ENCODE measurements at places on chromosomes 3 and 15.

- DNase-seq = no peak
Observed at GRCh38 chr3:54713455-54713854, 214.4 kb downstream of the LRTM1 start.

DNA sequence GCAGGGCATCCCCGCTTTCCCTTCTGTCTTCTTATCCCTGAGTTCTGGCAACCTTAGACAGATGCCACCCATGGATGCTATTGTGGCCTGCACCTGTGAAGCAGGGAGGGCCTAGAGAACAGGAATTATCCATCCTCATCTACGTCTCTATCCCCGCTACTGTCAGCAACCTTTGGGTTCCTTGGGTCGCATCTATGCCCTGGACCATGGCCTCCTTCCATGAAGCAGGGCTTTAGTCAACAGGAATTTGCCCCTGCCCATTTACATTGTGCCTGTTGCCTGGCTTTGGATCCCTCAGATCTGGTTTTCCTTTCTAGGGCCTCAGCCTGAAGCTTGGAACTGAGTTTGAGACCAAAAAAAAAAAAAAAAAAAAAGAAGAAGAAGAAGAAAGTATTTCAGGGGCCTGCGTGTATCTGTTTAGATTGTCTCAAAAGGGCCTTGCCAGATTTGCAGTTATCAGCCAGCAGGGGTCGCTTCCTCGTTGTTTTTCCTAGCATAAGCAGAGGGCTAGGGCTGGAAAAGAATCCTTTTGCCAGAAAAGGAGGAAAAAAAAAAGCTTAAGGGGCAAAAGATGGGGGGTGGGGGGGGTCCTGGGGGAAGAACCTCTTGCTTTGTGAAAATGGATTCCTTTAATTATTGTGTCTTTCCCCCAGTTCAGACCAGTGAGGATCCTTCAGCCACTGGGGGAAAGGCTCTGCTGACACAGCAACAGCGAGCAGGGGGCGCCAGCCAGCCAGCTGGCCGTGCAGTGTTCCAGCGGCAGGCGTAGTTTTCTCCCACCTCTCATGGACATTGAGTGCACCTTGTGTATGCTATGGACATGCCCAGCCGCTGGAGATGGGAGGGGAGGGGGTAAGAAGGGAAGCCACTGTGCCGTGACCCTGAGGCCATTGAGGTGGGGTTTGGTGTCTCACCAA lies 65.7 kb upstream of the ALDH1L1 start:
- DNase-seq = no peak

- DNase-seq = peak; percentile 37
Observed at GRCh38 chr15:65583701-65584100, 27.2 kb downstream of the INTS14 start.

- no peak for DNase-seq
Observed at GRCh38 chr3:106332884-106333283, 464.1 kb upstream of the CBLB start.

DNA sequence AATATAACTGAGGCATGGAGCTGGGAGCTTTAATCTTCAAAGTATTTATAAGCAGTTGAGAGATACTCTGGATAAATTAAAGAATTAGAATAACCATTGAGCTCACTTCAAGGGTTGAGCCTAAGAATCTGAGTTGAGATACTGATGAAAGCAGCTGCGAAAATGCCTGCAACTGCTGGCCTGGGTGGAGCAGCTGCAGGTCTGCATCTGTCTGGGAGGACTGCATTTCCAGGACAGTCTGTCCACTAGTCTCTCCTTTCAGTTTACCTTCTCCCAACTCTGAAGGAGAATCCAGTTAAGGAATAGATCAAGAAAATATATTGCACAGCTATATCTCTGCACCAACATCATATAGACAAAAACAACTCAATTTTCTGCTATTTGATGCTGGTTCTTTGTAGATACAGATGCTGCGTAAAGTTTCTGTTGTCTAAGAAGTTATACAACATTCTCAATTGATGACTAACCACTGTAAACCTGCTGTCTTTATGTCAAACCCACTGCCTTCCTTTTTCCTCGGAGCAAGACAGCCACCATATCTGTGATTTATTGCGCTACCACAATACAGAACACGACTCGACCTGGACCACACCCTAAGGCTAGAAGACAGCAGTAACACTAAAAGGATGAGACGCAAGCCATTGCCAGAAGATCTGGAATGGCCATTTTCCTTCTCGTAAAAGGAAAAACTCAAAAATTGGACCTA lies 245.1 kb downstream of the MAGI1 start:
- no peak for DNase-seq

DNA sequence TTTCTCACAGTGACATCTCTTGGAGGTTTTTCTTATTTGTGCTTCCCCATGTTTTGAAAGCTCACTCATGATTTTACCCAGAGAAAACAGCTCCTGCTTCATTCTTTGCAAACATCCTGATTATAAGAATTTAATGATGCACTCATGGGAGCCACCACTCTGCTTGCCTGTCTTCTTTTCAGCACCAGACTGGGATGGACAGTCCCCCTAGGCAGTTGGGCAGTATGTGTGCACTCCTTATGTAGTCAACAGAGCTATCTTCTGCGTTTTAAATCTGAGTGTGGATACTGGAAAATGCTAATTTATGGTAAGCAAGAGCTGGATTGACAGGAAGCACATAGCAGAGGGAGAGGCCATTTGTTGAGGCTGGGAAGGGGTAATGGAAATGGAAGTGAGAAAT lies 276.1 kb downstream of the AGBL1 start:
- DNase-seq = no peak

- no peak for DNase-seq
Observed at GRCh38 chr15:51401872-51402517, 60.5 kb downstream of the GLDN start.

DNA sequence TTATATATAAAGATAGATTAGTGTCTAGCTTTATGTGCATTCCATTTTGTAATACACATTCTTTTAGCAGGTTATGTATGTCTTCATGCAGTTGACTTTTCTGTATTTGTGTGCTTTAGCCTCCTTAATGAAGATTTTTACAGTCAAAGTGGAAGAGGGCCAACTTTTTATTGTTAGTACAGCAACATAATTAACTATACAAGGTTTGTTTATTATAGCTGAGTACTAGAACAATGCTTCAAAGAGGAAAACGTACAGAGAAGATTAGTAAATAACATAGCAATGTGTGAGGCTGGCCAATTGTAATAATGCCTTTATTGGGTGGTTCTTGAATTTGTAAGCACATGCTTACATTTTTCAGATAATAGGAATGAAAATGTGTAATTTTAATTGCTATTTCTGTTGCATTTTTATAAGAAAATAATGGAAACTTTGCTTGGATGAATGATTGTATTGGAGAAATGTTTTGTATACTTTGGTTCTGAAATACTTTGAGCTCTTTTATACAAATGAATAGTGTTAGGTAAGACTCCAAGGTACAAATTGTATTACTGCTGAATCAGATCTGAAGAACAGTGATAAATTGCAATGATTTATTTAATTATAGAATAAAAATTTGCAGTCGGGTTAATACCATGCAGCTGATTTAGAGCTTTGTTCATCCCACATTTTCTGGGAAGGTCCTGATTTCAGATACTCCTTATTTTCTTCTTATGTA lies 41.4 kb downstream of the UBE2E2 start:
- DNase-seq = no peak

DNA sequence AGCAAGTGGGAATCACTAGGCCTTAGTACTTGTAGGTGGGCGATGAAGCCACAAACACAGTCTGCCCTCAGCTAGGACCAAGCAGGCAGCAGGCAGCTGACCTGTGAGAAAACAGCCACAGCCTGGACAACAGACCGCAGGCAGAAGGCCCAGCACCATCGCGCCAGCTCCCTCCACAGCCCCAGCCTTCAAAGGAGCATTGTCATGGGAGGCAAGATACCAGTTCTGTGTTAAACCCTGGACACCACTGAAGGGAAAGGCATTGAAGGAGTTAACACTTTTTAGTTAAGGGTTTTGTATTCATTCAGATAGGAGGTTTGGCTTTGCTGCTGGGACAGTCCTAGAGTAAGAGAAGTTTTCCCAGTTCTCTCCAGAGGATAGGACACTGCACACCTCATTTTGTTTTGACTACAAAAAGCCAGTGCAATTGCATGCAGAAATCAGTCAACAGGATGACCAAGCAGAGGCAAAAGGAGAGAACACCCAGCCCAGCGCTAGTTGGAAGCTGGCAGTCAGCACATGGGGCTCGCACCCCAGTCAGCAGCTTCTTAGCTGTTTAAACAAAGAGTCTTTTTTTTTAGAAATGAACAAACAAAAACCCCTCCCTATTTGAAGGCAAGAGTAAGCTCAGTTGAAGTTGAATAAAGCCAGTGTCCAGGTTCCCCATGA lies 286.1 kb upstream of the TPM1 start:
- no peak for DNase-seq

DNA sequence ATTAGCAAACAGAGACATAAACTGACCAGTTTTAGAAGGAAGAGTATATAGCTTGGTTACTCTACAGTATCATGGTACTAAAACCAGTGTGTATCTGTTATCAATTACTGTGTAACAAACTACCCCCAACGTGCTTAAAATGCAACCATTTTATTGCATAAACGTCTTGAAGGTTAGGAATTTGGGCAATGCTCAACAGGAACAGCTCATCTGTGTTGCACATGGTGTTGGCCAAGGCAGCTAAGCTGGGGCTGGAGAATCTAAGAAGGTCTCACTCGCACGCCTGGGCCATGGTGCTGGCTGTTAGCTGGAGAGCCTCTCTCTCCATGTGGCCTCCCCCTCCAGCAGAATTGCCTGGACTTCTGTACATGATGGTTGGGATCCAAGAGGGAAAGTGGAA lies 81.2 kb upstream of the THBS1 start:
- no peak for DNase-seq

DNA sequence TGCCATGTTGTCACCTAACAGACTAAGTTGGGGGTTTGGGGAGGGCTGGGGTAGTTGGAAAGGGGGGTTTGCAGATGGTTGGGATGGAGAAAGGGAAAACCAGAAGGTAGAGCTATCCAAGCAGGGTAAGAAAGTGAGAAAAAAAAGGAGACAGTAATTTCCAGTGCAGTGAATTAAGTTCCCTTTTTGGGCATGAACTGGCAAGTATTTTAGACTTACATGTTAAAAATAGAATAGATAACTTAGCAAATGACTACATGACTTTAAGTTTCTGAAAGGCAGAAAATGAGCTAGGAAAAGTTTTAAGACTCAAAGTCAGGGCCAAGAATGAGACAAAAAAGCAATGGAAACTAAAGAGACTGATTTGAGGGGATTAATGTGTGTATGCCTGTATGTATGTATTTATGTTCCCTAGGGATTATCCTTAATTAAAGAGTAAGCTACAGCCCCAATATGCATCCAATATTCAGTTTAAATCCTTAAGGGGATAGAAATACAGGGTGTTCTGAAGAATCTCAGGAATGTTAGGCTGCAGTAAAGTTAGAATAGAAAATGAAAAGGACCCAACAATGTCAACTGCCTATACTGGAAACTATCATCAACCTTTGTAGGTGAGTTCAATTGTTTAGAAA lies 285.2 kb upstream of the MME start:
- no peak for DNase-seq

DNA sequence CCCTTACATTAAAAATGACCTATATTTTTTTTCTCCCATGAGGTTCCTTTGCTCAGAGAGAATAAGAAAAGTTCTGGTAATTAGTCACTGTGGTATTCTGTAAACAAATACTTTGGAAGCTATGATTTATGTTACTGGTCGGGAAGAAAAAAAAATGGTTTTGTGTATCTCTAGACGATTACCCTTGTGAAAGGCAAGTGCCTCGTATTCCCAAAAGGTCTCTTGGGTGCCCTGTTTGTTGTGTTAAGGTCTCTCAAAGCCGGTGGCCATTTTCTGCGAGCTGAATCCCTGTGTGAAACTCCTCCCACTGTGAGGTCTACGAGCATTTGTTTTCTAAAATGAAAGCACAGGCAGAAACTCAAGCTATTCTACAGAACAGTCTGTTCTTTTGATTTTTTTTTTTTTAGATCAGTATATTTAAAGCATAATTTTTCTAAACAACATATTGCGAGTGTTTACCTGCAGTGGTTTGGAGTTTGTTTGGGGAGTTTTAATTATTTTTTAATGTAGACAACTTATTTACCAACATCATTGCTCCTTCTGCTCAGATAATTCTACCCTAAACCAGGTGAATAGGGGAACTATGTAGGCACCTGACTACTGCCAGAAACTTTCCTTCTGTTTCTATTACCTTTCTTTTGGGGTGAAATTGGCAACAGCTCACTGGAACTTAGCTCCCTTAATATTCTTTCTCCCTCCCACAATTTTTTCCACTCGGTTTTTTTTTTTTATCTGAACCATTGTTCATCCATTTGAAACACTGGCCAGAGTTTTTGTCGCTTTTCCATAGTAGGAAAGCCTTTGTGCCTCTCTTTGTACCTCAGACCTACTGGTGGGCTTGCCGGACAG lies 44.0 kb downstream of the ZBTB38 start:
- DNase-seq = peak; percentile 58

DNA sequence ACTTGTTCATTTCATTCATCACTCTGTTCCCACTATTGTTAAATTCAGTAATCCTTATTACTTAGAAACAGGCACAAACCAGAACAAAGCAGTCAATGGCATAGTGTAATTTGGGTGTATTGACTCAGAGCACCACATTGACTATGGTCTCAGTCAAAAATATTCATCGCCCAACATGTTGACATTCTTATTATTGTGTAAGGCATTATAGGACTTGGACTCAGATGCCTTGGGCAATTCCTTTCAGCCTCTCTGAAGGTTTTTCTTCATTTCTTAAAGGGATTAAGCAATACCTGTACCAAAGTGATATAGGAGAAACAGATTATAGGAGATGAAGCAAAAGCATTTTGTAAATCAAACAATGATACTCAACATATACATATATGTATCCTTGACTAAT lies 114.7 kb upstream of the BHLHE40 start:
- no peak for DNase-seq

GRCh38 chr15:75230551-75231371 lies 27.4 kb upstream of the GOLGA6C start:
- DNase-seq = no peak

GRCh38 chr15:42575188-42576039 lies at the start of gene STARD9:
Gene STARD9, plus strand, starts transcription at chr15:42575606. Its CDS starts 110 bp downstream, at chr15:42575716.
- peak; percentile 92 for DNase-seq

DNA sequence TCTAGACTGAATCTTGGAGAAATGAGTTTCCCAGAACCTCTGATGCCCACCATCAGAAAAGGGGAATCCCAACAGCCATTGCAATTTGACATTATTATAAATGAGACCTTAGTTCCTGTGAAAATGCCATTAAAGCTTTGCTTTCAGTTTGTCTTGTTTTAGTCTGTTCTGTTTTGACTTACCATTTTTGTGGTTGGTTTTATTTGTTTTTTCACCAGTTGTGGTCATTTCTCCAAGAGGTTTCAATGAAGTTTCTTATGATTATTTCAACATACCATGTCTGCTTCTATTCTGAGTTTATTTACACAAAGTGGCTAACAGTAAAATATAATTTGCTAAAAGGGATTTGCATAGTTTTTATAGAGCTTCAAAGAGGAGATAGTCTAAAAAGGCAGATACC lies 175.0 kb upstream of the MCTP2 start:
- DNase-seq = no peak

DNA sequence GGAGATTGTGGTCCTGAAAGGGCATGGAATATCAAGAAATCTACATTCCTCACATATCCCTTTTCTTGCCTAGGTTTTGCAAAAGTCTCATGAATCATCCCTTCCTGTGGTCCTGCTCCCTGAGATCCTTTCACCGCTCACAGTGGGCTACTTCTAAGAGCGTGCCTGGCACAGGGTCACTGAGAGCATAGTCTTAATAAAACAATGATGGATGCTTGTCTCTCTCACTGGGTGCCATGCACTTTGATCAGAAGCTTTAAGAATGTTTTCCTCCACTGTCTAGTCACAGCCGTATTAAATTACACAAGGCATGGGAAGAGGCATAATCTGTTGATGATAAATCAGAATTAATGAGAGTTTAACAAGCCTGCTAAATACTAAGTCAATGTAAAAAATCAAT lies 269.7 kb upstream of the ATP10A start:
- no peak for DNase-seq
